ENCODE measurements at places on chromosomes 4 and X. TPM values are rescaled to one million over a fixed set of nuclear protein-coding genes. Genes with fewer than 3 reads are reported as not detected.

Gene SPATA4
- not detected for total RNA-seq

GRCh38 chr4:58738375-58738774 is 1628.2 kb upstream of the IGFBP7 start:
- no peaks in the 10 kb centered on the region for H3K27me3 ChIP-seq
- no peak overlapping the region for H3K4me3 ChIP-seq
- no peak overlapping the region for H3K27ac ChIP-seq

Gene RTL9
- total RNA-seq = not detected

DNA sequence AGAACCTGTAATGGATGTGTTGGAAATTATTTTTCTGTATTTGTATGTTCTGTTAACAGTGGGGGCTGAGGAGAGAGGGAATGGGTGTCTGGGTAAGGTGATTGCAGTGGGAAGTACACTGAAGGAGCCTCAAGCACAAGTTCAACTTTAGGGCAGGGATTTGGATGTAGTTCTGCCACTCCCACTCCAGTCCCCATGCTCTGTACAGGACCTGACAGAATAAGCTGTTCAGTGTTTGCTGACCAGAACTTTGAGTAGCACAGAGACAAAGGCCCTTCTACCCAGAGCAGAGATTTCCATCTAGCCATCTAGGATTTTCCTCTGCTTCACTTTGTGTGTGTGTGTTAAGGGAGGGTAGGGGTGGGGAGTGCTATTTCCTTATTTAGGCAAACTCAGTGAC is 49.2 kb downstream of the VSIG4 start:
- H3K27me3 ChIP-seq = no peaks in the 10 kb centered on the region
- no peak for DNase-seq
- no peaks in the 10 kb centered on the region for H3K36me3 ChIP-seq
- no peak overlapping the region for H3K4me3 ChIP-seq
- no peak overlapping the region for H3K27ac ChIP-seq

DNA sequence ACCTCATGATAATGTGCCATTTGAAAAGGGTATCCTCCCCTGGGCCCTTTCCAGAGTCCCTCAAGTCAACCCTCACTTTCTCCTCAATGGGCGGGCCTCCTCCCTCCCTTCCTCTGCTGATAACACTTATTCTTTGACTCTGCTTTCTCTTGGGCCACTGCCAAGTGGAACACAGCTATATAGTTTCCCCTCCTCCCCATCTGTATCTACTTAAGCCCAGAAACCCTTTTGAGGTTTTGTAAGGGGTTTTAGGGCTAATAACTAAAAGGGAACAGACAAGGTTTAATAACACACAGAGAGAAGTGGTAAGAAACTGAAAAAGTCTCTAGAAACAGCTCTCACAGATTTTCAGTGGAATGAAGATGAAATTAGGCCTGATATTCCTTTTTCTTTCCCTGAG is 116.7 kb downstream of the GPC3 start:
- H3K4me1 ChIP-seq = no peaks in the 10 kb centered on the region
- H3K36me3 ChIP-seq = no peaks in the 10 kb centered on the region
- no peak overlapping the region for H3K4me3 ChIP-seq

Gene RBM46
- total RNA-seq = not detected

DNA sequence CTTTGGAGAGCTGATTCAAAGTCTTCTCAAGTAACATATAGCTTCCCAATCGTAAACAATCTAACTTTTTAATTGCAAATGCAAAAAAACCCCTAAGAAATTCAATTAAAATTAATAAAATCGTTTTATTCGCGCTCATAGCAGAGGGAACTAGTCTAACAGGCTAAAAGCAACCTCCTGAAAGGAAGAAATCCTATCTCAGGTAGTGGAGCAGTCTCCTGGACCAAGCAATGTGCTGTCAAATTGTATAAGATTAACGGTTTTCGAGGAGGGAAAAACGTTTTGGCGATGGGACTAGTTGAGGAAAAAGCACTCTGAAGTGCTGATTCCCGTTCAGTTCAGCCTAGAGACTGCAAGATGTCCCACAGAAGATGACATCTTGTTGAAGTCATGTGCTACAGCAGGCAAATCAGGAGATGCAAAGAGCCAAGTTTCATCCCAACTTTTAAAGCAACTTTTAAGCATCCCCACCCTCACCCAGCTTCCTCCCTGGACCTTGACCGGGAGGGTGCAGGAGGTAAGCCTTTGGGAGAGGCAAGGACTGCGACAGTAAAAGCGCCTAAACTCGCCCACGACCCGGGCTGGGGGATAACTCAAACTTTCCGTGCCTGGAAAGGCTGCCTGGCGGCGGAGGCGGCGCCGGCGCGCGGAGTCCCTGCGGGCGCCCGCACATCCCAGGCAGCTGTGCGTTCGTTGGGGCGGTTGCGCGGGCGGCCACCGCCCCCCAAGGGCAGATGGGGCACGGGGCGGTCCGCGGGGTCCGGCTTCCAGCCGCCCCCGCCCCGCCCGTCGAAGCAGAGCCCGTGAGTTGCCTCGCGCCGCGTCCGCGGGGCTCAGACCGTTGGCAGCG is 784 bp downstream of the MAP7D3 start:
- DNase-seq = peak; percentile 4
- no peaks in the 10 kb centered on the region for H3K27me3 ChIP-seq
- no peaks in the 10 kb centered on the region for H3K4me1 ChIP-seq

- H3K27me3 ChIP-seq = no peaks in the 10 kb centered on the region
- H3K36me3 ChIP-seq = peaks cover 19% of the 10 kb centered on the region
- no peak for DNase-seq
- no peak overlapping the region for H3K4me3 ChIP-seq
- no peak overlapping the region for H3K27ac ChIP-seq
- H3K4me1 ChIP-seq = peaks cover 7% of the 10 kb centered on the region
Observed at GRCh38 chrX:135977611-135978010, 3.8 kb upstream of the MMGT1 start.

DNA sequence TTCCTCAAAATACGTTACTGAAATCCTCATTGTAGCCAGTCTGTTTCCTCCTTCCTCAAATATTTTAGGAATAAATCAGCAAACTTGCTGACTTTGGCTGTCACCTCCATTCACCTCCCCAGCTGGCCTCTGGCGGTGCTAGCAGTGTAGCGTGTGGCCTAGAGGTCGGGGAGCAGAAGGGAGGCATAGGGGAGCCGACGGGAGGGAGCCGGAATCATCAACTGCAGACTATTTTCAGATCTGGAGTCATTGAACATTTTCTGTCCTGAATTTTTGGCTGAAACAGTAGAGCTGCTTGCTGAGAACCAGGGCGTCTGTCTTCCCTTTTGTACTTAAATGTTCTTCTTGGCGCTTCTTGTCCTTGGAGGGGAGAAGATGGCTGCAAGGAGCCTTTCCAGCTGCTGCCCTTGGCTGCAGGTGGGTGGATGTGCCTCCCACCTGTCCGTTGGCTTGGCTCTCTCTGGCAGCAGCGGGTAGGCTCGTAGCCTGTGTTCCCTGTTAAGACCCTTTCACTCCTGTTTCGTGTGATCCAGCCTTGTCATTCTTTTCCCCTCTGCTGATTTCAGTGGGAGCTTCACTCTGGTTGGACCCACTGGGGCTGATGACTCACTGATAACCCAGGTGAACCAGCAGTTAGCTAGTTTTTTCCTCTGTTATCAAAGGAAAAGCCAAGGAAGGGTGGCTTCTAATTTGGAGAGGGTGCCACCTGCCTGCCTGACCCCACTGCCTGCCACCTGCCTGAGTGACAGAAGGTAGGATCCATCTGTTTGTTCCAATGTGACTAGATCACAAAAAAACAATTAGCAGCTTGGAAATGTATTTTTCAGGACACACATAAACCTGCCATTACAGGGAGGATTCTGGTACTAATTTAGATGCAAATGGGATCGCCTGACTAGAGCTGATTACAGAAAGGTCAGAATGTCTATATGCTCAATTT is 135.9 kb downstream of the GATB start:
- H3K4me3 ChIP-seq = no peak overlapping the region
- H3K27ac ChIP-seq = no peak overlapping the region
- DNase-seq = no peak
- peaks cover 9% of the 10 kb centered on the region for H3K4me1 ChIP-seq

DNA sequence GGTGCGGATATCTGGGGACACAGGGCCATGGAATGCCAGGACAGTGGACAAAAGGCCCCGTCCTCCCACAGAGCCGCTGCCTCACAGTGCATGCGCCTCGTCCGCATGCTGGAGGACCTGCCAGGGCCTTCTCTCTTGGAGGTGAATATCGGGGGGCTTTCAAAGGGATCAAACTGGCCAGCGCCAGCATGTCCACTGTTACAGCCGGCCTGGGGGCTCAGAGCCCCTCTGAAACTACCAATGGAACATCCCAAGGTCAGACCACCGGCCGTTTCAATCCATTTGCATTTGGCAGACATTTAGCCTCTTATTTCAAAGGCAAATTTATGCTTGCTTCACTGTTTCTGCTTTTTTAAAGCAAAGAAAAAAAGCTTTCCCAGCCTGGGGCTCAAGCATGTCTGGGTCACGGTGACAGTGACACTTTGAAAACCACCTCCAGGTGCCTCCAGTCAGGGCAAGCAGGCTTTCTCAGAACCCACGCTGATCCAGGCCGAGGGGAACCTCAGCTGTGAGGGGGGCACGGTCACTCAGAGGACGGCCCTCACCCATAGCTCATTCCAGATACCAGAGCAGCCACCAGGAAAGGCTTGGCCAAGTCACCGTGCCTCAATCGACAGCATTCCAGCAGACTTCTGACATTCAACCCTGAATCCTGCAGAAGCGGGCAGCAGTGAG is 57.2 kb downstream of the PPP2R2C start:
- H3K36me3 ChIP-seq = no peaks in the 10 kb centered on the region
- DNase-seq = no peak
- peaks cover 14% of the 10 kb centered on the region for H3K4me1 ChIP-seq
- no peak overlapping the region for H3K4me3 ChIP-seq
- no peak overlapping the region for H3K27ac ChIP-seq
- H3K27me3 ChIP-seq = no peaks in the 10 kb centered on the region

Gene DCAF4L1
- 0.68 TPM for total RNA-seq

- no peak overlapping the region for H3K27ac ChIP-seq
- no peaks in the 10 kb centered on the region for H3K4me1 ChIP-seq
- no peak for DNase-seq
- no peak overlapping the region for H3K4me3 ChIP-seq
- H3K27me3 ChIP-seq = no peaks in the 10 kb centered on the region
- no peaks in the 10 kb centered on the region for H3K36me3 ChIP-seq
Observed at GRCh38 chrX:74490247-74490646, 69.0 kb downstream of the SLC16A2 start.

Gene SPIN4
- total RNA-seq = 17.2 TPM

Gene FAM133A
- not detected for total RNA-seq

Gene TMEM255A
- not detected for total RNA-seq

Gene ZNF81
- total RNA-seq = 10.5 TPM

- peak overlapping the region; percentile 66 for H3K27ac ChIP-seq
- H3K4me3 ChIP-seq = no peak overlapping the region
- H3K4me1 ChIP-seq = peaks cover 17% of the 10 kb centered on the region
- no peak for DNase-seq
Observed at GRCh38 chr4:164203476-164203875, 550.5 kb upstream of the SMIM31 start.

DNA sequence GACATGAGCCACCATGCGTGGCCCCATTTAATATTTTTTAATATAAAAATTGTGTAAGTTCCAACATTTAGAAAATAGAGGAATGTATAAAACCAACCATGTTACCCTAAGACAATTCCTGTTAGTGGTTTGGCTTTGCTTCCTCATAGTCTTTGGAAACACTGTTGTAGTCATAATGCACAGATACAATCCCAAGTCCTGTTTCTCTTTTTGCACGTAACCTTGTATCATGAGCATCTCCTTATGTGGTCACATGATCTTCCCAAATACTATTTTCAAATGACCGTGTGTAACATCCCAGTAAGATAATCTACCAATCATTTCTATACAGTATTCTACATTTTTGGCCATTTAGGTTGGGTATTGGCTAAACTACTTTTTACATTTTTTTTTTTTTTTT is 13.9 kb upstream of the RHOH start:
- H3K27me3 ChIP-seq = no peaks in the 10 kb centered on the region
- H3K4me3 ChIP-seq = no peak overlapping the region
- H3K4me1 ChIP-seq = no peaks in the 10 kb centered on the region
- no peak overlapping the region for H3K27ac ChIP-seq

Gene SCML1
- 14.2 TPM for total RNA-seq

Data from Calu3 (cell line).